Esophagus squamous epithelium (tissue), 5 donors: ENCODE measurements at places on chromosomes 4 and X.
A peak's percentile ranks its signal among the peaks of the same experiment; 100 is the strongest.

DNA sequence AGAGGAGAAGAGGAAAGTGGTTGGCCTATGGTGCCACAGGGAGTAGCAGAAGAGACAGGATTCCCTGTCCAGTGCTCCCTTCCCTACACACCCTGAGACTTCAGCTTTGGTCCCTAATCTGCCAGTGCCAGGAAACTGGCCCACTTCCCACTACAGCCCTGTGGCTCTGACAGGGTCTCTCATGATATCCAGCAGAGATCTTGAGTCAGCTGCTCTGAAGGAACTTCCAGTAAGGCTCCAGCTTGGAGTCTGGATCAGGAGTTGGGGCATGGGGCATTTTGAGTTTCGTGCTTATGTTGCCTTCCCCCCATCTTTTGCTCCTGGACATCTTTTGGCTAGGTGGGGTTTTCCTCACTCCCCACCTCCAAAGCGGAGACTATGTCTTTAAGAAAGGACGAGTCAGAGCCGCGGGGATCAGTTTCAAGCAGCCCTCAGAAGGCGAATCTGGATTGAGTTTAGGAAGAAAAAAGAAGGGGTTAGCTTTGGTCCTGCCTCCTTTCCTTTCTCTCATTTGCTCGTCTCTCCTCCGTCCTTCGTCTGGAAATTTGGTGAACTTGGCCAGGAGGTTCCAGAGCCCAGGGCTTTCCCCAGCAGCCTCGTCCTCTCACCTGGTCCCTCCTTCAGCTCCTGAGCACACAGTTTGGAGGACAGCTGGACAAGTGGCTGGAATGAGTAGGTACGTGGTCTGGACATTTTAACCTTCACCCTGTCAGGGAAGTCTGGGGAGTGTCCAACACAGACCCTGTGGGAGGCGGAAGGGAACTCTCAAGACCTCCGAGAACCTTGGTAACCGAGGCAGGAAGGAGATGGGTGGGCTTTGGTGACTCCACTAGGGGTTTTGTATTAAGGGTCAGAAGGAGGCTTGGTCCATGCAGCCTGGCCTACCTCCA lies 104.4 kb downstream of the RTL5 start:
- no peaks in the 10 kb centered on the region for H3K36me3 ChIP-seq
- no peak for DNase-seq
- H3K27ac ChIP-seq: peak overlapping the region; percentile 65
- peak overlapping the region; percentile 2 for H3K4me3 ChIP-seq

GRCh38 chr4:5709207-5709575 lies 832 bp upstream of the EVC2 start:
- no peak for DNase-seq
- no peak overlapping the region for H3K4me3 ChIP-seq

GRCh38 chrX:105098201-105098600 lies 122.3 kb downstream of the TEX13A start:
- H3K27me3 ChIP-seq: no peaks in the 10 kb centered on the region
- DNase-seq: no peak
- H3K4me3 ChIP-seq: no peak overlapping the region
- no peaks in the 10 kb centered on the region for H3K4me1 ChIP-seq

- H3K4me1 ChIP-seq: peaks cover 3% of the 10 kb centered on the region
- H3K27me3 ChIP-seq: no peaks in the 10 kb centered on the region
- H3K4me3 ChIP-seq: no peak overlapping the region
- no peak for DNase-seq
Observed at GRCh38 chr4:98653890-98654867, 4.2 kb downstream of the TSPAN5 start.

DNA sequence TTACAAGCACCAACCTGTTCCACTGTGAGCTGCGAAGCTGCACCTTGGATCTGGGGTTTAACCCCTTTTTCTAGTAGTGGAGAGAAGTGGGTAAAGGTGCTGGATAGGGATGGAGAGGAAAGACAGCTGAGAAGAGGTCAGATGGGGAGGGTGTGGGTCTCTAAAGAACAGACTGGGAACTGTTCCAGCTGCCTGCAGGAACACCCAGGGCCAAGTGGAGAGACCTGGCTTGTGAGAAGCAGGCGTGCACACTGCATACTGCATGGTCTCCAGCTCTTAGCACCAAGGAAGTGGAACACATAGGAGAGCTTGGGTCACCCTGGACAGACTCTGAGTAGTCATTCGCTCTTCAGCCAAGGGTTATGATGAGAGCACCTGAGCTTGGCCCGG lies 16.1 kb downstream of the BCOR start:
- peaks cover 59% of the 10 kb centered on the region for H3K4me1 ChIP-seq
- no peaks in the 10 kb centered on the region for H3K36me3 ChIP-seq
- no peaks in the 10 kb centered on the region for H3K27me3 ChIP-seq
- no peak for DNase-seq
- no peak overlapping the region for H3K4me3 ChIP-seq
- no peak overlapping the region for H3K27ac ChIP-seq

GRCh38 chr4:16139066-16139945 lies 55.5 kb upstream of the PROM1 start:
- H3K4me3 ChIP-seq: no peak overlapping the region
- no peaks in the 10 kb centered on the region for H3K27me3 ChIP-seq
- no peaks in the 10 kb centered on the region for H3K4me1 ChIP-seq
- no peak for DNase-seq
- H3K36me3 ChIP-seq: no peaks in the 10 kb centered on the region

DNA sequence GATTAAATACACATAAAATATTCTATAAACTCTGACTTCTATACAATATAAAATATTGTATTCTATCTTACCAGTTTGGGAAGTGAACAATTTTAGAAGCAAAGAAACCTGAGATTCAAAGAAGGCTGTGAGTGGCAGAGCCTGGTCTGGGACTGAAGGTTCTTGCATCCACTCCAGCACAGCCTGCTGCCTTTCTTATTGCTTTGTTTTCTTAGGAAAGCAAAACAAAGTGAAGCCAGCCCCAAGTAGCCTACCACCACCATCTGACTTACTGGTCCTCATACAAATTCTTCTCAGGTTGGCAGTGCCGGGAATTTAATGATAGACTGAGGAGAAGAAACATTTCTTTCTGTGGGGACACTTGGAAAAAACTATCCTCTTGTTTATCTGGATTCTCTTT lies 129.7 kb upstream of the SMAD1 start:
- no peaks in the 10 kb centered on the region for H3K36me3 ChIP-seq
- no peaks in the 10 kb centered on the region for H3K27me3 ChIP-seq
- H3K27ac ChIP-seq: no peak overlapping the region
- no peak overlapping the region for H3K4me3 ChIP-seq
- no peak for DNase-seq

DNA sequence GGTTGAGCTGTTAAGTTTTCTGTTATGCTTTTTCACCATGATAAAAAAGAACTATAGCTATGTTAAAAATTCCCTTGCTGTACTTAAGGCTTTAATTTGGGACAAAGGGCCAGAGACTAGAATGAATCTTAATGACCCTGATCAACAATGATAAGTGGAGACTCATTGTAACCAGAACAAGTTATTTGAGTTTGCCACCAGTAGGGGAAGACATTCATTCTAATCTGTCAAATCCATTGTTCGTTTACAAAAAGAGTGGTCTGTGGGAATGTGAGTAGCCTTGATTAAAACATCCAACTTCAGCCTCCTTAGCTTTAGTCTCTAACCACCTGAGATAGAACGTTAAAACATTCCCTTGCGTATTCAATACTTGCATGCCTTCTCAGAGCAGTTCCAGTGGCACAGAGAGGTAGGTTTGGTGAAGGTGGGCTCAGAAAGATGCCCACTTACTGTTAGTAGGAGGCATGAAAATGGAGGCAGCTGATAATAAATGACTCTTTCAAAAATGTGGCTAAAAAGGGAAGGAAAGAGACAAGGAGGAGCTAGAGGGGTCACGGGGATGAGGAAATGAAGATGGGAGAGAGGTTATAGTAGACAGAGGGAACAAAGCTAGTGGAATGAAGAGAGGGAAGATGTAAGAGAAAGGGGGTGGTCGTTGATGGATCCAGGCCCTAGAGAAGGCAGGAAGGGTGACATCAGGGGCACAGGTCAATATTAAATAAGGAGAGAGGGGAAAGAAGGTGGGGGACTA lies 66.2 kb downstream of the EGF start:
- H3K36me3 ChIP-seq: no peaks in the 10 kb centered on the region
- no peaks in the 10 kb centered on the region for H3K27me3 ChIP-seq
- H3K4me3 ChIP-seq: no peak overlapping the region
- H3K27ac ChIP-seq: no peak overlapping the region

DNA sequence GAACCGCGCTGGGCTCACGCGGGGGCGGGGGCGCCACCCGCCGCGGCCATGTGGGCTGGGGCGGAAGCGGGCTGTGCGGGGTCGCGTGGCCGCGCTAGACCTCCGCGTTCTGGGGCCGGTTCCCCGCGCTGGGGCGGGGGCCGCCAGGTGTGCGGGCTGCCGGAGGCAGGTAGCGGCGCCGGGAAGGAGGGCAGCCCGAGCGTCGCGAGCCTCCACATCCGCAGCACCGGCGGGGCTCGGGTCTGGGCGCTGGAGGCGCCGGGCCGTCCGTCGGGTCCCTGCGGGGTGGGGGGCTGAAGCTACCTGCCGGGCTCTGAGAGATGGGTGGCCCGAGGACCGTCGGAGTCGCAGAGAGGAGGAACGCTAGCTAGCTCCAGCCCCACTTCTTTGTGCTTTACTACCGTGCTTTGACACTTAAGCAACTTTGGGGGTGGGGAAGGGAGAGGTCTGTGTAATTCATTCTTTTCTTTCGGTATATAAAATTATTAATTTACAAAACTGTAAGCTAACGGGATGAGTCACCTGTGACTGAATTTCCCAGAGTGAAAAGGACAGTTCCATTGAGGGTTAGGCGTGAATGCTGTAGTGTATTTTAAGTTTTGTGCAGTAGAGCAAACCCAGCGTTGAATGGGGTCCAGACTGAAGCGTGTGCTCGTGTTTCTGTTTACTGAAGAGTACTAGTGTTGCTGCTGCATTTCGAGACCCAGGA lies 689 bp downstream of the METAP1 start:
- no peaks in the 10 kb centered on the region for H3K36me3 ChIP-seq
- peaks cover 15% of the 10 kb centered on the region for H3K4me1 ChIP-seq
- peak overlapping the region; percentile 98 for H3K4me3 ChIP-seq
- DNase-seq: no peak
- H3K27ac ChIP-seq: peak overlapping the region; percentile 99

- no peak overlapping the region for H3K27ac ChIP-seq
- no peaks in the 10 kb centered on the region for H3K36me3 ChIP-seq
- DNase-seq: no peak
- H3K4me3 ChIP-seq: no peak overlapping the region
Observed at GRCh38 chr4:68569466-68570121, 6.5 kb downstream of the UGT2B17 start.

- no peak for DNase-seq
- H3K4me1 ChIP-seq: peaks cover 6% of the 10 kb centered on the region
- H3K27ac ChIP-seq: peak overlapping the region; percentile 92
- peak overlapping the region; percentile 57 for H3K4me3 ChIP-seq
- H3K36me3 ChIP-seq: no peaks in the 10 kb centered on the region
Observed at GRCh38 chr4:84503495-84504437, 4.7 kb upstream of the NKX6-1 start.

DNA sequence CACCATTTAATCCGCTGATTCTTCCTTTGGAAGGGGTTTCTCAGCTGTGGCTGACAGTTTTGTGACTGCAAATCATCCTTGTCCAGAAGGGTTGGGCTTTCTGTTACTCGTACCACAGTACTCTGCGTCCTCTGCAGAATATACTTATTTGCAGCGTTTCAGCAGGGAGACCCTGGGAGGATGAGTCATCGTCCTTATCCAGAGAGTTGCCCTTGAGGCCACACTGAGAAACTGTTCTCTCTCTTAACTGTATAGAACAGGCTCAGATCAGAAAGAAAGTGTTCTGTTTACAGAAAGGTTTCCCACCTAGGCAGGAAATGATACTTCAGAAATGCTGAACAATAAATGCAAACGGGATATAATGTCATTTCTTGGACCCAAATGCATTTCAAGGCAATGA lies 47.8 kb upstream of the DDX53 start:
- no peak for DNase-seq
- H3K36me3 ChIP-seq: no peaks in the 10 kb centered on the region
- no peak overlapping the region for H3K27ac ChIP-seq
- H3K4me1 ChIP-seq: no peaks in the 10 kb centered on the region

DNA sequence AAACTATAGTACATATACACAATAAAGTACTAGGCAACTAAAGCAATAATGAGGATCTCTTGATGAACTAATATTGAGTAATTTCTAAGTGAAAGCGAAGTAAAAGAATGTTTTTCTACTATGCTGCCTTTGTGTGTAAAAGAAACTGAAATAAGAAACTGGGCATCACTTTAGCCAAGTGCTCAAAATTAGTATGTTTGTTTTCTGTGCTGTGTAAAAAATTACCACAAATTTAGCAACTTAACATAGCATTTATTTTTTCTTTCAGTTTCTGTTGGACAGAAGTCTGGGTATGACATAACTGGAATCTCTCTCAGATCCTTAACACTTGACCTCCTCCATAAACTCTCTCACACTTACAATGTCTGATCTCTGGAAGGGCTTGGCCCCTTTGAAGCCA lies 687.1 kb upstream of the MAGEB2 start:
- DNase-seq: no peak
- H3K27ac ChIP-seq: no peak overlapping the region
- H3K4me1 ChIP-seq: no peaks in the 10 kb centered on the region

GRCh38 chrX:40109288-40110008 lies 11.7 kb upstream of the BCOR start:
- DNase-seq: no peak
- H3K27ac ChIP-seq: peak overlapping the region; percentile 95
- H3K4me3 ChIP-seq: peak overlapping the region; percentile 71
- H3K27me3 ChIP-seq: no peaks in the 10 kb centered on the region

GRCh38 chr4:88396681-88397080 lies 18.0 kb downstream of the HERC6 start:
- no peak for DNase-seq
- H3K36me3 ChIP-seq: peaks cover 94% of the 10 kb centered on the region
- H3K27me3 ChIP-seq: no peaks in the 10 kb centered on the region

GRCh38 chr4:86661418-86661817 lies 67.3 kb downstream of the PTPN13 start:
- peaks cover 10% of the 10 kb centered on the region for H3K4me1 ChIP-seq
- no peaks in the 10 kb centered on the region for H3K36me3 ChIP-seq
- no peak for DNase-seq
- H3K27ac ChIP-seq: peak overlapping the region; percentile 33

DNA sequence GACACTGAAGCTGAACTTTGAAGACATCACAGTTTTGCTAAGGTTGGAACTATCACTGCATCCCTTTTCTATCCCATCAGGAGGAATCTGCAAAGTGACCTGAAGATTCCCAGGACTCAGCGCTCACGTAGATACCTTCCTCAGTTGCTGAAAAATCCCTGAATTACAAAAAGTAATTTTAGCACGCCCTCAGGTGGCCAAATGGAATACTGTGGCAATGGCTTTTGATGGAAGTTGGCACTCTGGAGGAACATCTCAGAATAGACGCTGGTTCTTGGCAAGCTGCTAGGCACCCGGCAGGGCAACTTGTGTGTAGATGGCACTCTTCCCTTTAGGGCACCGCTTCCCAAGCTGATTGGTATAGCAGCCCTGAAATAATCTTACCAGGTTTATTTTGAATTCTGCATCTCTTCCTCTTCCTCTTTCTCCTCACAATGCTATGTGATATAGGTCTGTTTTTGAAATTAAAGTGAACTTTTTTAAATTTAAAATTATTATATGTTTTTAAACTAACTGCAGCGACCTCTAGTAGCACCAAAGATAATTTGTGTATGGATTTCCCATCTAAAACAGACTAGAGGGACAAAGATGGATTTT lies 16.3 kb upstream of the ESX1 start:
- H3K36me3 ChIP-seq: no peaks in the 10 kb centered on the region
- H3K27me3 ChIP-seq: peaks cover 6% of the 10 kb centered on the region
- no peaks in the 10 kb centered on the region for H3K4me1 ChIP-seq
- H3K27ac ChIP-seq: no peak overlapping the region
